ENCODE measurements at places on chromosomes 6 and 20.

GRCh38 chr6:156060013-156060412 lies 604.4 kb upstream of the NOX3 start:
- DNase-seq, result no peak

- no peak for DNase-seq
Measured at GRCh38 chr6:6333501-6333900, 13.0 kb upstream of the F13A1 start.

- no peak for DNase-seq
Measured at GRCh38 chr6:35900448-35900847, 20.4 kb downstream of the SRPK1 start.

GRCh38 chr6:162817196-162817595 lies 89.4 kb downstream of the PACRG start:
- no peak for DNase-seq

- DNase-seq, result no peak
Measured at GRCh38 chr6:20175810-20176410, 36.4 kb downstream of the MBOAT1 start.

DNA sequence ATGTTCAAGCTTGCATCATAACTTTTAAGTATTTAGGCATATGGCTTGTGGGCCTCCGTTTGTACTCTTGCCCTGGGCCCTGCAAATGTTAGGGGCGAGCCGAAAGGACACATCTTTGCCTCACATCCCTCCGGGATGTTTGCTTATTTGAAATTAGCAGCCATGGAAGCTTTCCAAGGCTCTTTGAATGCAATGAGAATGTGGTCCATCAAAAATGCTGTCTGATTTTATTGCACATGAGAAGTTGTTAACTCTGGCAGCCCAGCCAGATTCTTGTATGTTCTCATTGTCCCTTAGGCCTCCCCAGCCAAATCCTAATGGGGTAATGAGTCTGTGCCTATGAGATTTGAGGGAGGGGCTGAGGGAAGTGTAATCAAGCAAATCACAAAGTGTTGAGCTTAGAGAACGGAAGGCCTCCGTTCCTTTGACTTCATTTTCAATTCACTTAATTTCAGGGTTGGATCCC lies 261.2 kb upstream of the MARCKS start:
- peak; percentile 95 for DNase-seq

GRCh38 chr20:20734475-20734948 lies 22.1 kb upstream of the RALGAPA2 start:
- no peak for DNase-seq

DNA sequence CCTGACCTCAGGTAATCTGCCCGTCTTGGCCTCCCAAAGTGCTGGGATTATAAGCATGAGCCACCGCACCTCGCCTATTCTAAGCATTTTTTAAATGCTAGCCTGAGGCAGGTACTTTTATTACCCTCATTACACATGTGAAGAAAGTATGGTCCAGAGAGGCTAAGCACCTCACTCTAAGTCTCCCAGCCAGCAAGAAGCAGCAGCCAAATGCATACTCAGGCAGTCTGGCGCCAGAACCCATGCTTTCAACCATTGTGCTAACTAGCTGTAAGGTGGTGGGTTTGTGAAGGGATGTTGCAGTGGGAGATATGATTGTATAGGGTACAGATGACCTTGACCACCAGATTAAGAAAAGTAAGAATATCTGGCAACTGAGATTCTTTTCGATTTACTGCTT lies 26.1 kb upstream of the RIPOR2 start:
- DNase-seq, result no peak

DNA sequence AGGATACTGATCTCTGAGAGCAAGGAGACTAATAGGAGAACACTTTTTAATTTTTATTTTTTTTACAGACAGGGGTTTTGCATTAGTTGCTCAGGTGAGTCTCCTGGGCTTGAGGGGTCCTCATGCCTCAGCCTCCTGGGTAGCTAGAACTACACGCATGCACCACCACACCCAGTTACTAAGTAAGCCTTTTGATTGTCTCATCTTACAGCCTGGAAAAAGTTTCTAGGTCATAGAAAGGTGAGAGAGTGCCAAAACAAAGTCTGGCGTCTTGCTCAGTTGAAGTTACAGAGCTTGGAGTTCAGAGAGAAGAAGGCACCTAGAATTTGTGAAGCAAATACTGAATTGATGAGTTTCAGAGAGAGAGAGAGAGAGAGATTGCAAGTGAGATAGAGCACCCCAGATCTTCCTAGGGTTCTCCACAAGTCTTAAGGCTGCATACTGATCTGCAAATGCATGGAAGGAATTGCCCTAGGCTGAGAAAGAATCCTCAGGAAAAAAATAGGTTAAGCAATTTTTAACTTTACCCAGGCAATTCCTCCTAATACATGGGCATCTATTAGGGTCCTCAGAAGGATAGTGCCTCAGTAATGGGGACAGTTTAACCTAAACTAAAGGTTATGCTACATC lies 37.6 kb upstream of the PHIP start:
- DNase-seq, result no peak

- DNase-seq, result no peak
Measured at GRCh38 chr6:27178407-27178730, 69.1 kb upstream of the PRSS16 start.

Measured in skeletal muscle cell (primary cell).